ENCODE measurements at places on chromosomes 5 and 9.

DNA sequence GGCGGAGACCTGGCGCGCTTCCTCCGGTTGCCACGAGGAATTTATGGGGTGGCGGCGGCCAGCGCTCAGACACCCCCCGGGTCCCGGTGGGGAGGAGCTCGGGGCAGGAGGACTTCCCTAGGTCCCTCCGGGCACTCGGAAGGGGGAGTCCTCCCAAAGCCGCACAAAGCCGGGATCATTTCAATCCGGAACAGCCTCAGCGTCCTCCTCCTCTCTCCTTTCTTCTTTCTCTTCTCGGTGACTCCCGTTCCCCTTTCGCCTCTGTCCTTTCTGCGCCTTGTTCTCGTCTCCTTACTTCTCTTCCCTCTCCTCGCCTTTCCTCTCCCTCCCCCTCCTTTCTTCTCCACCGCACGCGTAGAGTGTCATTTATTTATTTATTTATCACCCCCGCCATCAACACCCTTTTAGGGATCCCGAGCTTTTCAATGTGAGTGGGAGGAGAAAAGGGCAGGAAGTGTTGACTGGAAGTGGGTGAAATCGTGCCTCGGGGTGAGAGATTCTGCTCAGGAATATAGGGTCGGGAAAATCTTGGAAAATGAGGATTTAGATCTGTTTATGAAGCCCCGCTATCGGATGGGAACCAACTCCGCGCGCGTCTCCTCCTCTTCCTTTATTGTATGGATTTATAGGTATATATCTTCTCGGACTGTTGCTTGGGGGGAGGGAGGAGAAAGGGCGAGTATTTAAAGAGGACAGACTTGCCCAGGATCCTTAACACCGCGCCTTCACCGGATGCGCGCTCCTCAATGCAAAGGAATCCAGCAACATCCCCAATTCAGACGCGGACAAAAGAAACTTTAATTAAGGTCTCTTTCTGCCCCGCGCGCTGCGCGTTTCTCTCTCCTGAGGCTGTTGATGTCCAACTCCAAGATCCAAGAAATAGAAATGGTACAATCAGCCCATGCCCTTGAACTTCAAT is 2.0 kb upstream of the ZNF462 start:
- DNase-seq = no peak

GRCh38 chr5:143115381-143115780 is 288.1 kb downstream of the NR3C1 start:
- no peak for DNase-seq

- no peak for DNase-seq
These were observed 542.6 kb upstream of the COX7C start for GRCh38 chr5:86075139-86075538.

- no peak for DNase-seq
These were observed 268.5 kb downstream of the BNC2 start for GRCh38 chr9:16601991-16602390.

DNA sequence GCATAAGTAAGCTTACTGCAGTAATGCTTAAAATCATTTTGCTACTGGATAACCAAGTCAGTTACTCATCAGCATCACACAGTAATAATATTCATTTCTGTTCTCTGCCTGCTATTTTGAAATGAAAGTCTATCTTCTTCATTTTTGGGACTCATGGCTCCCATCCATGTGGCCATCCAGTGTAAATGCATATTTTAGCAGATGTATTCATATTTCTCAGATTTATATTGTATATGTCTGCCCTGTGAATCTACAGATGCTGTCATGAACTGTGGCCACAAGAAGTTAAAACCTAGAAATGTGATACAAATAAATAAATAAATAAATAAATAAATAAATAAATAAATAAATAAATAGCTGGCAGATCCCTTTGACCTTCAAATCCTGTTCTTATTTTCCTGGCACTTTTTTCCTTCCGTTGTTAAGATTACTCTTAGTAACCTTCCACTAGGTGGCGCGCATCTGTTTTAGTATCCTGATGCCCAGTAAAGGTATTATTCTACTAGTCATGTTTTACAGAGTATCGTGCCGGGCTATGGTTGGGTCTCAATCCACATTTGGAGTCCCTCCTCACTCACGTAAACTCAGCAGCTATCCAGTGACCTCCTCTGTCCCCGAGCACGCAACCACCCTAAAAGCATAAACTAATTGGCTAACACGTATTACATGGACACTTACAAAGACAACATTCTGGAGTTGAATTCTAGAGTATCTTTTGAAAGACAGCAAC is 79.2 kb upstream of the IL7R start:
- peak; percentile 37 for DNase-seq

Data from activated T-helper 1 cell treated with anti-CD3 and anti-CD28 coated beads, Interleukin-2, amount 50 U/mL, for 16 hours (primary cell).